ENCODE measurements at places on chromosomes 1 and 21.

GRCh38 chr1:56788588-56788987 lies 30.6 kb downstream of the FYB2 start:
- DNase-seq: no peak

DNA sequence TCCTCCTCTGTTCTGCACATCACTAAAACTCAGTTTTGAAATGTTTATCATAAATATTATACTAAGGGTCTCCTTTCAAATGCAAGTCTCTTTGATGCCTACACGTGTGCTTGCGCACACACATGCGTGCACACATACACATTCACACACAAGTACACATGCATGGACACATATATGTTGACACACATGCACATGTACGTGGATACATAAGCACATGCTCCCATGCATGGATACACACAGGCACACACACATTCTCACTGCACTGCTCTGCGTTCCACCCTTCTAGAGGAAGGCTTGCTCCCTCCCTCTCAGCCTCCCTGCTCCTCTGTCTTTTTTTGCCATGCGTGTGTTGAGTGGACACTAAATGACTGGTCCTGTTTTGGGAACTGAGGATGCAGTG lies 162.7 kb downstream of the PCP4 start:
- DNase-seq: no peak

DNA sequence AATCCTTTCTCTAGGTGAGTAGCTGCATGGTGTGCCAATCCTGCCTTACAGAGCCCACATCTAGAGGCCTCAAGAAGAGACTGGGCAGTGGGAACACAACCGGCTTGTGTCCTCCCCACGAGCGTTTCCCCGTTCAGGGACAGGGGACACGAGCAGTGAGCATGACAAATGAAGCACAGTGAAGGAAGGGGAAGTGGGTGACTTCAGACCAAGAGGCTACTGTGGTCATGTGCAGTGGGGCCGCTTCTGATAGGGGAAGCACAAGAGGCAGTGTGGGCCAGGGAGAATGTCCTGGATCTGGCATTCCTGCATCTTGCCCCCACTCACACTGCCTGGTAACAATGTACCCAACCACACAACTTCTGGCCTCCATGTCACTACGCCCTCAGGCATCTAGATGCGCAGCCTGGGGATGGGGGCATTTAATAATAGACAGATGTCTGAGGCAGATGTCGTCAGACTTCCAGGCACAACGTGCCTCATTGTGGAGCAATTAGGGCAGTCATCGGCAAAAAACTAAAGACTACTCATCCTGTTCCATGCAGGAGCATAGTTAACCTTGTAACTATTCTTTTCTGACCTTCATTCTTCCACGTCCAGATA lies 155.6 kb upstream of the NBPF11 start:
- no peak for DNase-seq

DNA sequence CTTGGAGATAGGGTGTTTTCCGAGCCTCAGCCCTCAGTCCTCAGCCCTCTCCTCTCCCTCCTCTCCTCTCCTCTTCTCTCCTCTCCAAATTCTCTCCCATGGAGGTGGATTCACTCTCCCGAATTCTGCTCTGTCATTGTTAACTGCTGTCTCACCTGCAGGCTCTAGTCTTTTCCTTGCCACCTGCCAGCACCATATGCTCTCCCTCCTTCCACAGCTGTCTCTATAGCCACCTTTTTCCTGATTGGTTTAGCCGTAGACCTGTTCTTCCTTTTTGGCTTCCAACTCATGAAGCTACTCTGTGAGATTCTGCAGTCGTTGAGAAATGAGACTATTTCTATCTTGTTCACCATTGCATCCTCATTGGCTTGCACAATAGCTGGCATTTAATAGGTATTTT lies 19.7 kb downstream of the COG2 start:
- no peak for DNase-seq

DNA sequence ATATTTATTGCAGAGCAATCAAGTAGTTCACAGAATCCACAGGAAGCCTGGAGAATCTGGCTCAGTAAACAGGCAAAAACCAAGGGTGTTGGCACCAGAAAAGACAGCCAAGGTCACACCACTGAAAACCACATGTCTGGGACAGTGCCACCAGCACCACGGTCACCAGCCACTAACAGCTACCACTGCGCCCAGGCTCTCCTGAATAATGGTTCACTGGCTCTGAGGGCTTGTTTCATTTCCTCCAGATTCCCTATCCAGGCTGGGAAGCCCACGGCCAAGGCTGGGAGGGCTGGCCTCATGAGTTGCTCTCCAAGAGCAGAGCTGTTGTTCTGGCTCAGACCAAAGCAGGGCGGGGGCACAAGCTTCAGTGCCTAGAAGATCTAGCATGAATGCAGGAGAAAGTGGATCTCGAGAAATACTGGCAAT lies 54.5 kb upstream of the PTGFRN start:
- DNase-seq: no peak

DNA sequence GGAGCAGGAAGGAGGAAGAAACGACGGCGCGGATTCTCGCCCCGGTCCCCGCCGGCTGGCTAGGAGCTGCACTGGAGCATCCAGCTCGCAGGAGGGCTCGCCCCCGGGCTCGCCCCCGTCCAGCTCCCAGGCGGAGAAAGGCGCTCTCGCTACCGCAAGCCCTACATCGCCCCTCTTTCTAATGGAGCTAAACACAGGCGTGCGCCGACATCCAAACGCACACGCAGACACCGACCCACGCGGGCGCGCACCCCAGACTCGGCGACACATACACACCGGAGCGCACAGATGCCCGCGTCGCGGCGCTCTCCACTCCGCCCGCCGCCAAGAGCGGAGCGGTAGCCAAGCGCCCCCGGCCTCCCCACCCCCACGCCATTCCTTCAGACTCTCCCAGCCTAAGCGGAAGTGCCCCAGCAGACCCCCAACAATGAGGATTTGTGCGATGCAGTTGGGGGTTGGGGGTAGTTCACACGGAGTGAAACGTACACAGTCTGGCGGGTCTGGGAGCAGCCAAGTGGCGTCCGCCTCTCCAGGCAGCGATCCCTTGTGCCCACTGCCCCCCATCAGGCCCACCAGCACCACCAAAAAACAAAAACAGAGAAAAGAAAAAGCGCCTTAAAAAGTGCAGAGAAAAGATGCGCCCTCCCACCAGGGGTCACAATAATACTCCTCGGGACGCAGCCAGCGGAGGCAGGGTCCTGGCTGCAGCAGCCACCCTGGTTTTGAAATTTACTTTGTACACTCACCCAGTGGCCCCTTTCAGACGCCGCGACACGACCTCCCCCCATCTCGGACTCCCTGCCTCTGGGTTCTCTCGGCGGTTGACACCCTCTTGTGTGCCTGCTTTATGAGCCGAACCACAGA lies 1.4 kb downstream of the DAB1 start:
- no peak for DNase-seq

GRCh38 chr1:212566522-212567479 lies 41.8 kb upstream of the ATF3 start:
- DNase-seq: no peak

GRCh38 chr1:228475812-228476211 lies 11.4 kb upstream of the RNF187 start:
- DNase-seq: no peak

- no peak for DNase-seq
Observed at GRCh38 chr1:198575798-198576641, 35.5 kb upstream of the ATP6V1G3 start.

DNA sequence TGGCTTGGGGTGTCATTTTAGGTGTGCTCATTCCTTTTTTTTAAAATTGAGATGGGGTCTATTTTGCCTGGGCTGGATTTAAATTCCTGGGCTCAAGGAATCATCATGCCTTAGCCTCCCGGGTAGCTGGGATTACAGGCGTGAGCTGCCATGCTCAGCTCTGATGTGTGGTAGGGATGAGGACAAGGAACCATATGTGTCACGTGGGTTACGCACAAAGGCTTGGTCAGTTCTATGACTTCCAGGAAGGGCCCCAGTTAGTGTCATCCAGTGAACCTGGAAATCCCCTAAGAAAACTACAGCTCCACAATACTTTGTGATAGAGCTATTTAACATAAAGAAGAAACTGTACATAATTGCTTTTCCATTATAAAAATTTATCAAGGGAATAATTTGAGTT lies 6.7 kb upstream of the METTL25B start:
- DNase-seq: no peak

- no peak for DNase-seq
Observed at GRCh38 chr1:89174491-89174890, 1.3 kb downstream of the GBP7 start.

DNA sequence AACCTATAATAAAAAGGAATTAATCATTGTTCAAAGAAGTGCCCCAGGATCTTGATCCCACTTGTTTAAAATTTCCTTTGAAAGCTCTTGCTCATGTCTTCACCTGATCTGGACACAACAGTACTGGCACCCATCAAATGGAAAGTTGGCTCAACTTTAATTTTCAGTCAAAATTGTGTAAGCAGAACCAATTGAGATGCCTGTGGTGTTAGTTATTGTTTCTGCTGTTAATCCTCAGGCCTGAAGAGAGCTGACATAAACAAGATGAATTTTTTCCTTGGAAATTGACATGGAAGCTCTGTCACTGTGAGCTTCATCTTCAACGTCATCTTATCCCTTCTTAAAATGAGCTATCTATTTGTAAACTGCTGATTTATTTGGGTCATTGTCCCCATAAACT lies 88.3 kb upstream of the TNFSF4 start:
- DNase-seq: no peak

DNA sequence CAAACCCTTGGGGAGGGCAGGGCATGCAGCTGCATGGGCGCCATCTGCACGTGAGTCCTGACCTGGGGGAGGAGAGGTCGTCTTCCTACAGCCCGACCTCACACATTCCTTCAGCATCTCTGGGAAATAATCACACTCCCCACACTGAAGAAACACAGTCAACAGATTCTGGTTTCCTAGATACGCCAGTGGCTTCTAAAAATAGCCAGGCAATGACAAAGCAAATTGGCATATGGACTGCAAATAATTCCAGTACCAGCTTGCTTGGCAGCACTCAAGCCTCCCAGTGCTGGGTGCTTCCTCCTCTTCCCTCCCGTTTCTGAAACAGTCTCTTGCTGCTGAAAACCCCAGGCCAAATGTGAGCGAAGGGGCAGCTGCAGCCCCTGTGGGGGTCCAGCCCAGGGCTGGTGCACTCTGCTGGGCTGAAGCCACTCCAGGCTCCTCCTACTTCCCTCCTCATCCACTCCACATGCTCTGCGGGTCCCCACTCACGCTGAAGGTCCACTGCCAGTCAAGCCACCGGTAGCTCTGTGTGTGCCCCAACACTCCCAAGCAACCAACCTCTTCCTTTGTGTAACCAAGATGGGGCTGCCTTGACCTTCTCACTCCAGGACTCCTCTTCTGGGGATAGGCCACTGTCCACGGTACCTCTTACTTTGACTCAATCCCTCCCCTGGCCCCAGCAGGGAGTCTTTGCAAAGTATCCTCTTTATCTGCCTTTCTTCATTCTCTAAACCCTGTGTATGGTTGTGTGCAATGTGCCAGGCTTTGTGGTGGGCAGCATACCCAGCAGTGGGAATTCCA lies 69.0 kb downstream of the KCND3 start:
- DNase-seq: no peak

GRCh38 chr1:154747740-154748404 lies 122.2 kb downstream of the KCNN3 start:
- DNase-seq: no peak

DNA sequence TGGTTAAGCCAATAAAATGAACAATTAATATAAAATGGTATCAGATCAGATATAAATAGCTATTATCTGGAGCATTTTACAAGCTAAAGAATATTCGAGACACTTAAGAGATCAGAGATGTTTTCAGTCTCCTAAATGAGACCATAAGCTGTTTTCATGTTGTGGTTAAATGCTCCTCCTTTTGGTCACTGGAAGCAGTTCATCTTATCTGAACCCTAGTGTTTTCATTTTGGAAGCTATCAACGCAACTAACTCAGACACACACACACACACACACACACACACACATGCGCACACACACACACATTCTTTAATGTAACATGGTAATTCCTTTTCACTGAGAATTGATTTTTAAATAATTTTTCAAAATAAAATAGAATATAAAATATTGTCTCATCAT lies 10.0 kb upstream of the LRRC8C start:
- no peak for DNase-seq

DNA sequence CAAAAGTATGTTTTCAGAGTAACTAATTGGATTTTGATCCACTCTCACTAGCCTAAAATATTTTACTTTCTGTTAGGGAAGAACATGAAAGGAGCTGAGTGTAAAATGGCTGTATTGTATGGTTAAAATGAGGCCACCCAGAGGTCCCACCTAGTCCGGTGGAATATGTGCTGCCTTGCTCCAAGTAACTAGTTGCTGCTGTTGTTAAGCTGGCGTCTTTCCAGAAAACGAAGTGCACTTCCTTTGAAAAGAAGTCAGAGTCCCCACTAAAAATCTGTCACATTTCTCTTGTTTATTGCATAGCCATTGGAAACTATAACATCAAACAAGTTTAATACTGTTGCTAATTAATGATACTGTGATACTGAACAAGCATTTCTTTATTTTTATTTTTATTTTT lies 3.2 kb downstream of the SLC25A33 start:
- DNase-seq: no peak

GRCh38 chr21:42682661-42683210 lies 29.3 kb downstream of the PDE9A start:
- no peak for DNase-seq

- no peak for DNase-seq
Observed at GRCh38 chr1:21696931-21697330, 27.8 kb upstream of the RAP1GAP start.

DNA sequence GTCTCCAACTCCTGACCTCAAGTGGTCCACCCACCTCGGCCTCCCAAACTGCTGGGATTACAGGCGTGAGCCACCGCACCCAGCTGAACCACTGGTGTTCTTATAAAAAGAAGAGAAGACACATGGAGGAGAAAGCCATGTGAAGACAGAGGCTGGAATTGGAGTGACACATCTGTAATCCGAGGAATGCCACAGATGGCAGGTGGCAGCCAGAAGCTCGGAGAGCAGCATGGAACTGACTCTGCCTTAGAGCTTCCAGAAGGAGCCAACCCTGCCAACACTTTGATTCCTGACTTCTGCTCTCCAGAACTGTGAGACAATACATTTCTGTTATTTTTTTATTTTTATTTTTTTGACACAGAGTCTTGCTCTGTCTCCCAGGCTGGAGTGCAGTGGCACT lies 59.0 kb upstream of the ATP2B4 start:
- DNase-seq: no peak

DNA sequence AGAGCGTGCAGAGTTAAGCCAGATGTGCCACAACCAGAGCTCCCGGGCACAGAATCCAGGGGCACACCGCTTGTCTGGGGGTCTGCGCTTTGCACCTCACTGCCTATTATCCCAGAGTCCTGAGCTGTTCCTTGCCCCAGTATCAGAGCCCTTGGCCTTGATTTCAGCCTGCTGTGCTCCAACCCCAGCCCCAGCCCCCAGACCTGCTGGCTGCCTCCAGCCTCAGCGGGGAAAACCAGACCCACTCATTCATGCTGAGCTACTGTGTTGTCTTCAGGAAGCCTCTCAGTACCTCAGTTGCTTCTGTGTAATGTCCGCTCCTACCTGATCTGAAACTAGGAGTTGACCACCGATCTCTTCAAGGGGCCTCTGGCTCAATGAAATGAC lies 1.1 kb downstream of the IKBKE start:
- no peak for DNase-seq

DNA sequence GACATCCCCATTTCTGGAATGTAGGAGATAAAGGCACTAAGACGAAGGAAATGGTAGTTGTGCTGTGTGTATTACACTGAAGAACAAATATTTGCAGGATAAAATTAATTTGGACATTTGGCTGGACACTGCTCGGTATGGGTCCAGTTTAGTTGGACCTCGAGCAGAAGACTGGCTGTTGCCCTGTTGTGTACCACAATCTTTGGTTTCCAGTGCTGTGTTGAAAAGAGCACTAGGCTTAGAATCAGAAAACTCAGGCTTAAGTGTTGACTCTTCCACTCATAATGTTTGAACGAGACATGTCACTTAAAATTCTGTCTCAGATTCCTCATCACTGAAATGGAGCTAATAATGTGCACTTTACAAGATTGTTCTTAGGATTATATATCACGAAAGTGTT lies 1.2 kb upstream of the ARPC5 start:
- no peak for DNase-seq

All from activated T-helper 1 cell treated with anti-CD3 and anti-CD28 coated beads, Interleukin-2, amount 50 U/mL, for 16 hours (primary cell).